Adrenal gland (tissue), 19 donors: ENCODE measurements at places on chromosomes 2 and 18.

DNA sequence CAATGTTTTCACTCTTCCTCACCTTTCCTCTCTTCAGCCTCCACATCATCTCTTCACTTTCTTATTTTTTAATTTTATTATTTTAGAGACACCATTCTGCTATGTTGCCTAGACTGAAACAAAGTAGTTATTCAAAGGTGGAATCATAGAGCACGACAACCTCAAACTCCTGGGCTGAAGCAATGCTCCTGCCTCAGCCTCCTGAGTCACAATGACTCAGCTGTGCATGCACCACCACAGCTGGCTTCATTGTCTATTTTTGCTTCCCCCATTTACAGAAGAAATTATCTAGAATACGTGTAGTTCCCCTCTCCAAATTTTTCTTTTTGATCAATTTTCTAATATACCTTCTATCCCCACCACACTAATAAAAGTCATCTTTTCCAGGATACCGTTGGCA lies 911.5 kb upstream of the SOX11 start:
- no peak for DNase-seq

DNA sequence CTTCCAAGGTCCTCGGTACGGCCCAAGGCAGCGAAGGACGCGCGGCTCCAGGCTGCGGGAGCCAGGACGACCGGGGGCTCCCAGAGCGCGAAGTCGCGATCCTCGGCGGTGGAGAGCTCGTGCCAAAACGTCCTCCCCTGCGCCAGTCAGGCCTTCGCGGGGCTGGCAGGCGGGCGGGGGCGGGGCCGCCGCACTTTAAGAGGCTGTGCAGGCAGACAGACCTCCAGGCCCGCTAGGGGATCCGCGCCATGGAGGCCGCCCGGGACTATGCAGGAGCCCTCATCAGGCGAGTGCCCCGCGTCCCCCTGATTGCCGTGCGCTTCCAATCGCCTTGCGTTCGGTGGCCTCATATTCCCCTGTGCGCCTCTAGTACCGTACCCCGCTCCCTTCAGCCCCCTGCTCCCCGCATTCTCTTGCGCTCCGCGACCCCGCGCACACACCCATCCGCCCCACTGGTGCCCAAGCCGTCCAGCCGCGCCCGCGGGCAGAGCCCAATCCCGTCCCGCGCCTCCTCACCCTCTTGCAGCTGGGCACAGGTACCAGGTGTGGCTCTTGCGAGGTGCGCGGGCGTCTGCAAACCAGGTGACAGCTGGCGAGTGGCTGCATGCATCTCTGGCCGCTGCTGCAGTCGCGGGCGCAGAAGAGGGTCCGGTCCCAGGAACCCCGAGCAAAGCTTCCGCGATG lies at the start of gene CIDEA:
TSS of gene CIDEA (plus strand) at position 226 of the 684 bp plus-strand sequence. CDS start at position 249, 23 bp downstream.
- no peak for DNase-seq

GRCh38 chr2:216108967-216109921 lies at the start of gene XRCC5:
Gene XRCC5 (plus strand): TSS chr2:216109348. CDS start chr2:216109437, 89 bp downstream.
- DNase-seq, result peak; percentile 96

DNA sequence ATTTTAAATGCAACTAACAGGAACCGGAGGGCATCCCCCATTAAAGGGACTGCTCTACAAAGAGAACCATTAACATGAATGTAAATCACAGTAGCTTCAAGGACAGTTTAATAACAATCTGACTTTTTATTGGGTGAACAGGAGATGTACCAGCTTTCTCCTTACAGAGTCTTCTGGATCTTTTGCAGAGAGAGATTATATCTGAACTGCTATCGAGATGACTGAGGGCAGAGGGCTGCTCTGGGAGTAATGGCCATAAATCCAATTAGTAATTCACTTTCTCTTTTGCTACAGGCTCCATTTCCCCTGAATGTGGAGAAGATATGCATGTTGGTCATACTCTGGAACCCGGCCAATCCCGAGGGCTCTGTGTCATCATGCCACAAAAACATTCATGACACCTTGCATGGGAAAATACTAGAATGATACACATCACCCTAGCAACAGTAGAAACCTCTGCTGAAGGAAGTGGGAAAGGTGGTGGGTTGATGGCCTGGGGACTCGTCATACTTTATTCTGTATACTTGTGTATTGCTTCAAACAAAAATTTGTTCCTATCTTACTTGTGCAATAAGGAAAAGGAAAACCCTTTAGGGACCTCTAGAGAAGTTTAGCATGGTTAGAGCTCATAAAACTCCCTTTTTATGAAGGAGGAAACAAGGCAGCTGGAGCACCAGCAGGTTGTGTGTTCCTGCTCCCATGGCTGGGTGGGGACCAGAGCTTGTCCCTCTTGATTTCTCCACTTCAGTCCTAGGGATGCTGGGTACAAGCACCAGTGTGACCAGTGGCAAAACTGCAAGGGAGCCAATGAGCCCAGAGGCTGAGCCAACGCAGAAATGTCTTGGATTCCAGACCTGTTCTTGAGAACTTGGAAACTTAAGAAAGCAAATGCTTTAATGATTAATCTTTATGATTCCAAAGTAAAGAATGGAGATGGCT lies 26.0 kb downstream of the CTAGE1 start:
- DNase-seq, result peak; percentile 83

GRCh38 chr2:146721486-146721885 lies 1123.3 kb upstream of the ACVR2A start:
- DNase-seq, result no peak

- DNase-seq, result no peak
These were observed 395.6 kb downstream of the ARHGAP15 start for GRCh38 chr2:143524559-143525401.
